ENCODE measurements at places on chromosomes 1 and 21.

DNA sequence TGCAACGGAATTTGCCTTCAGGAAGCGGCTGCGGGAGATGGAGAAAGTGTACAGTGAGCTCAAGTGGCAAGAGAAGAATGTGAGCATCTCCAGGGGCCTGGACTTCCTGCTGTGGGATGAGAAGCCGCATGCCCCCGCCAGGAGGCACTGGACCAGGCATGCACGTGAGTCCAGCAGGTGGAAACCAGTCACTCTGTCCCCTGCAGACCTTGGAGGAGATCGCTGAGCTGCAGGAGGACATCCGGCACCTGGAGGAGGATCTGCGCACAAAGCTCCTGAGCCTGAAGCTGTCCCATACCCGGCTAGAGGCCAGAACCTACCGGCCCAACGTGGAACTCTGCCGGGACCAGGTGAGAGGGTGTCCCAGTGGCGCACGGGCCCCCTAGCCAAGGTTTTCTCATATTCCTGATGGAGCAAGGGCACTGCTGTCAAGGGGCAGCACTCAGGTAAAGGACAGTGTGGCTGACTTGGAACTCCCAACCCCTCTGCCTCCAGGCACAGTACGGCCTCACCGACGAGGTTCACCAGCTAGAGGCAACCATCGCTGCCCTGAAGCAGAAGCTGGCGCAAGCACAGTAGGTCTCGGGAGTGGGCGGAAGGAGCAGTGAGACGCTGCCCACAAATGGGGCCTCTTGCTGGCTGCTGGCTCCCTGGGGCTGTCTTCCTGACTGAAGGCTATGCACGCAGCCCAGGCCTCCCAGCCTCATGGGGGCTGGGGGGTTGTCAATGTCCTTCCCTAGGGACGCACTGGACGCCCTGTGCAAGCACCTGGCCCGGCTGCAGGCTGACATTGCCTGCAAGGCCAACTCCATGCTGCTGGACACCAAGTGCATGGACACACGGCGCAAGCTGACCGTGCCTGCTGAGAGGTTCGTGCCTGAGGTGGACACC, 1.2 kb upstream of the ADPRS start:
- DNase-seq = no peak

DNA sequence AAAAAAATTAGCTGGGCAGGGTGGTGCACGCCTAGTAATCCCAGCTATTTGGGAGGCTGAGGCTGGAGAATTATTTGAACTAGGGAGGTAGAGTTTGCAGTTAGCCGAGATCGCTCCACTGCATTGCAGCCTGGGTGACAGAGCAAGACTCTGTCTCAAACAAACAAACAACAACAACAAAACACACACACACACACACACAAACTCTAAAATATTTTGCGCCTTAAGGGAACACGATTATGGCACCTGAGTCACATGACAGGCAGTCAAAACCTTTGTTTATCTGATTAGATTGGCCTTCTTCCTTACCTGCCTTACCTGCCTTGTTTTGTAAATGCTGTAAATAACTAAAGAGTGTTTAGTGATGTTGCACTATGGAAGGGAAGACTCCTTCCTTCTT, 20.6 kb upstream of the WNT2B start:
- DNase-seq = no peak

- no peak for DNase-seq
Observed at GRCh38 chr1:114173680-114174079, 20.0 kb upstream of the SYT6 start.

GRCh38 chr1:45669859-45670655, 16.3 kb downstream of the GPBP1L1 start:
- DNase-seq = no peak

GRCh38 chr1:47742890-47743760, 254.1 kb downstream of the TRABD2B start:
- DNase-seq = no peak

DNA sequence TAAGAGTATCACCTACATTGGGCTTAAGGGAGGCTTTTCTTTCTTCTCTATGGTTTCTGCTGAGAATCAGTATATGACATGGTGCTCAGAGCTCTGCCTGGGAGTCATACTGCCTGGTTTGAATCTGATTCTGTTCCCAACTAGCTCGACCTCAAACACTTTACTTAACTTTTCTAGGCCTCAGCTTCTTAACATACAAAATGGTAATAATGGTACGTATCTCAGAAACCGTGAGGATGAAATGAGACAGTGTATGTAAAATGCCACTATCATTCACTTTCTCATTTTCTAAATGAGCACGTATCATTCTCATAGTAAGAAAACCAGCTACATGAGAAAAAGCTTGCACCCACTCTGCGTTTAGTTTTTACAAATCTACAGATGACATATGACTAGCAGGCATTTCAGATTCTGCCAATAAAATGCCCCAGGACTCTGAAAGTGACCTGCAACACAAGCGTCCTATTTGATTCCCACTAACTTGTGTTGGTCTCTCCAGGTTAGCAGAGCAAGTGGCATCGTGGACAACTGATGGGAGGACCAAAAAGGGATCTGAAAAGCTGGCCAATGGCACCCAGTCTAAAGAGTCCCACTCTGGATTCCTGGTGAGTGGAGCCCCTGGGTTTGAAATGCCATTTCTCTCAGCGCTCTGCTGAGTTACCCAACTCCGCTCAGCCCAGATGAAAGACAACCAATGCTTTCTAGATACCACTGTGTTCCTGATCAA, 6.1 kb downstream of the CTNNBIP1 start:
- DNase-seq = no peak

- DNase-seq = no peak
Observed at GRCh38 chr1:85991261-85991660, 165.3 kb downstream of the COL24A1 start.

DNA sequence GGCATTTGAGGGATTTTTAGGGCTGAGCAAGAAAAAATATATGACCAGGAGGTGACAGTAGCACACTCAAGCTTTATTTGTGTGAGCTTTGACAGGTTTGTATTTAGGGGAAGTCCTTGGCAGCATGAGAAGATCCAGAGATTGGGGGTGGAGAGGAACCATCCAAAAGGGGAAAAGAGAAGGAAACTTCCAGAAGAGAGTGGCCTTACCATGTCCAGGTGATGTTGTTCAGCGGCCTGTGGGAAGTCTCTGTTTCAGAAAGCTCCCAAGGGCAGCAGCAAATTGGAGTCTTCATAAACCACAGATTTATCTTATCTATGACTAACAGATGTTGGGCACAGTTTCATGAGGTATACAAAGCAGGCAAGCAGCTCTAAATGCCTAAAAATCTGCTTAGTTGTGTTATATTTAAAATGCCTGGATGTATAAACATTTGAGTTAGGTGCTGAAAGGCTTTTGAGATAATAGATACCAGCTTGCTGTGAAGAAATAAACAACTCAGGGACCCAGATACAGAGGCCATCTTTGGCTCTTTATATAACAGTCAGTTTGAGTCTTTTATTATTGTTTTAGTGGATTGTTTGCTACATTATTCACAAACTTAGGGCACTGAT, 21.2 kb upstream of the ADAR start:
- no peak for DNase-seq

DNA sequence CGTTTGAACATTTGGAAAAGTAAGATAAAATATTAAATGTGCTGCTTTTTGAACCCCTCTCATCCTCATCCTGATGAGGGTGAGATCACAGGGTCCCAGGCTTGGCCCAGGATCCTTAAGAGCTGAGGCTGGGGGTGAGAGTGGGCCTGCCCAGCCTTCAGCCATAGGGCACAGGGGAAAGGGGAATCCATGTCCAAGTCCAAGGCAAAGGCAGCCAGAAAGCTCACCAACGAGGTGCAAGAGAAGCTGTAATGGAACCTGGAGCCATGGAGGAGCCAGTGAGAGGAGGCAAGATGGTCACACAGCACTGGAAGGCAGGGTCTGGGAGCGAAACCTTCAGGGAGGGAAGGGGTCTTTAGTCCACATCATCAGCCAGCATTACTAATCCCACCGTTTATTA, 191.9 kb downstream of the RRAGC start:
- no peak for DNase-seq

- no peak for DNase-seq
Observed at GRCh38 chr1:20102875-20103274, 16.5 kb downstream of the PLA2G2D start.

- no peak for DNase-seq
Observed at GRCh38 chr21:16910435-16911165, 602.2 kb upstream of the CXADR start.

GRCh38 chr1:30291526-30291925, 431.9 kb downstream of the MATN1 start:
- no peak for DNase-seq

DNA sequence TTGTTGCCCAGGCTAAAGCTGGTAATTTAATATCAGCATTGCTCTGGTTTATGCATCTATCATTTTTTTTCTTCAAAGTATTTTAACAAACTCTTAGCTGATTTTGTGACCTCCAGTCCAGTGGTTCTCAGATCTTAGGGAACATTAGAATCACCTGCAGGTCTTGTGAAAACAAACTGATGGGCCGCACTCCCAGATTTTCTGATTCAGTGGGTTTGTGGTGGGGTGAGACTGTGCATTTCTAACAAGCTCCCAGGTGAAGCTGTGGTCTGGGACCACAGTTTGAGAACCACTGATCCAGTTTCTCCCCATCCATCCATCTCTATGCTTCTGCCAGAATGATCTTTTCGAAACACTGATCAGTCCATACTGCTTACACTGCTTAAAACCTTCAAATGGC, 305.7 kb upstream of the USP24 start:
- no peak for DNase-seq

- DNase-seq = no peak
Observed at GRCh38 chr21:15809065-15809464, 79.3 kb downstream of the USP25 start.

DNA sequence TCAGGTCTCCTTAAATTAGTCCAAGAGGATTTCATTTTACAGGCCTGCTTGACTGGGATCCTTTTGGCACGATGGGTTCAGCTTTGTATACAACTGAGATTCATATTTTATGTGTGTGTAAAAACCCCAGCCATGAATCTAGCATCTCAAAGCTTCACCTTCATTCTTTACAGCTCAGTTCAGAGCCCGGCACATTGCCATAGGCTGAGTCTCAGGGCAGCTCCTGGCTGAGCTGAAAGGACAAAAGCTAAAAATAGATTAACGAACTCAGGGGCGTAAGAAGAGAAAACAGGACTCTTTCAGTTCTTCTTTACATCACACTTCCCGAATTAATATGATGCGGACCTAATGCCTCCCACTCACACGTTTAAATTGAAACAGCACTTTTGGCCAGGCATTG, 262.8 kb upstream of the PBX1 start:
- no peak for DNase-seq

DNA sequence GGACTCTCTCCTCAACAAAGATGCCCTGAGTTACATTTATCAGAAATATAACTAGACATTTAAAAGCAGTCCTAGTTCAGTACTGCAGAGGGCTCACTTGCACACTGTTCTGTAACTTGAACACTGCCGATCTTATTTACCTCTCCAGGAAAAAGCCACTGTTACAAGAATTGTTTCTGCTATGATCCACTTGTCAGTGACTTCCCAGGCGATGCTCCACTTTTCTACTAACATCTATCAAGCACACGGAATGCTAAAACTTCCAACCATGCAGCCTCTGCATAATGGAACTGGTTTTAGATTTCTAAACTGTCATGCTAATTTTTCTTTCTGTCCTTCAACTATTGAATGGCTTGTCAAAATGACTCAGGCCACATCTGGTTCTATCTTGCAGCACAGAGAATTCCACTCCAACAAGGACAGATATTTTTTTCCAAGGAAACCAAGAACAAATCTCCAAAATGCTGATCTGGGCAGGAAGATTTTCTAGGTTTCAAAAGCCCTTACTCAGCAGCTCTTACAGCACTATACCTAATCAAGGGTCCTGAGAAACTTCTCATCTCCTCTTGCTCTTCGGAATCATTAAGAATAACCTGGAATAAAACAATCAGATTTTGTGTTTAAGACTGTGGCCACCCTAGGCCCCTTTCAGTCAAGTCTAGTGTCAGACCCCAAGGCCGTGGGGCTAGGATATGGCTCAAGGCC, 9.9 kb downstream of the SEC16B start:
- DNase-seq = no peak

DNA sequence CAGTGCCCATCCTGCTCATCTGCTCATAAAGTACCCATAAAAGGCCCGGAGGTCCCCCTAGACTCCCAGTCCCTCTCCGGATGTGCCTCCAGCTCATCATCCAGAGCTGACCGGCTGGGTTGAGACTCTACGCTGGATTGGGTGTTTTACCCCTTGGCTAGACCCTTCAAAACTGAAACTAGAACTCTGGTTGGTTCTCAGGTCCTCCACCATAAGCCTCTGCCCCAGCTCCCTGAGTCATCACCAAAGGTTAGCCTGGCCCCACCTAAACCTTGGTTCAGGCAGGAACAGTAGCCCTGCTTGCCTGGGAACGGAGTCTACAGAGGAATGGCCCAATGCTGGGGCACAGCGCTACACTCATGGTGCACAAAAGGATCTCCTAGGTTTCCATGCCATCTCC, 75.1 kb downstream of the TLR5 start:
- no peak for DNase-seq

- DNase-seq = peak; percentile 50
Observed at GRCh38 chr1:2174348-2175054, 20.1 kb downstream of the FAAP20 start.

- no peak for DNase-seq
Observed at GRCh38 chr1:95029532-95029931, 43.2 kb downstream of the ALG14 start.

- no peak for DNase-seq
Observed at GRCh38 chr1:186165303-186165702, 209.8 kb downstream of the TPR start.

- DNase-seq = no peak
Observed at GRCh38 chr1:178188306-178188705, 94.4 kb downstream of the RASAL2 start.

DNA sequence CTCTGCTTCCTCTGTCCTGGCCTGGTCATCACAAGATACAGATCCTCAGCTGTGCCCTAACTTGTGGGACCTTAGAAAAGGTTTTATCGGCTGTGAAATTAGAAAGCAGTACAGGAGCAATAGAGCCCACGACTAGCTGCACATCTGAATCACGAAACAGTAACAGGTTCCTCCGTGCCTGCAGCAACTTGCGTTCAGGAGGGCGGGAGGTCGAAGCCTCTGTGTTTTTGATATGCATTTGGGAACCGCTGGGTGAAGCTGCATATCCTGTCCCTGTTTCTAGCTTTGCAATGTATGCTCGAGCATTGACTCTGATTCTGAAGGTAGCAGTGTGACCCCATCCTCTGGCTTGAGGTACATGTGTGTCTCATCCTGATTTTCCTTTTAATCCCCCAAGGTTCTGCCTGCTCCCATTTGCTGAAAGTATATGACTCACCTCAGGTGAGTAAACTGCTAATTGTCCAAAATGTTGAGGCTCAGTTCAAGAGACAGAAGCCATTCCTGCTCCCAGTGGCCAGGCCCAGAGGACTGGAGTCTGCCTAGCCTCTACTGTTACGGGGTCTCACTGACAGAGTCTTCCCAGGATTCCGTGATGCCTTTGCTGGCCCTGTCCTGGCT, 44.3 kb downstream of the SCCPDH start:
- DNase-seq = no peak

Data from CD4-positive, alpha-beta T cell treated with Interleukin-4 for 1 hour (primary cell).